ENCODE measurements at places on chromosomes 3 and 15.

DNA sequence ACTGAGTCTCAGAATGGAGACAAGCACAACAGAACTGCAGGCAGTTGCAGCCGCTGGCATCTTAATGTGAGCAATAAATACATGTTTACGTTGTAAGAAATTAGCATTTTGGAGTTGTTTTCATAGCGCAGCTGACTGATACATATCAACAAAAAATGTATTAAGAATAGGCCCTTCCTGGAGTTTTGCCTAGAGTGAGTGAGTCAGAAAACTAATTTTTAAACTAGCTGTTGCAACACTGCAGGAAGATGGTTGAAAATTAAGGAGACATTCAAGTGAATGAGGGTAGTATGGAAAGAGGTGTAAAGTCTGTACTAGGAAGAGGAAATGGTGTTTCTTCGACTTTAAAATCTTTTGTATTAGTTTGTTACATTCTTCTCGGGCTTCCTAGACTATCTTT lies 39.6 kb upstream of the TIMP4 start:
- no peak for DNase-seq

DNA sequence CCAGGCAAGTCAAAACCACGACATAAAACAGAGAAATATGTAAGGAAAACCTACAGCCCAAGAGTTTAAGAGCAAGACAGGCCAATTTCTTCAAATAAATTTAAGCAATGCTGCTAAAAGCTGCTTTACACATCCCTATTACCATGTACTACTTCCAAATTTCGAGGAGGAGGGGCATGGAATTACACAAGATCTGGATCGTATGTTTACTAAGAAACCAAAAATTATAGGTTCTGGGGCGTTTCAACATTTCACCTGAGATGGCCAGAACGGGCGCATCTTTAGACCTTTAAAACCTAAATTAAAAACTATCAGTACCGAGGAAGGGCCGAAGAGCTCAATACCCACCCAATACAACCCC lies 664 bp upstream of the NR2C2 start:
- no peak for DNase-seq

GRCh38 chr3:52310861-52311575 lies 5.1 kb upstream of the DNAH1 start:
- no peak for DNase-seq

- no peak for DNase-seq
Observed at GRCh38 chr3:113118336-113118735, 93.0 kb upstream of the BOC start.

- DNase-seq, result no peak
Observed at GRCh38 chr3:196837819-196838420, 29.8 kb upstream of the SENP5 start.

DNA sequence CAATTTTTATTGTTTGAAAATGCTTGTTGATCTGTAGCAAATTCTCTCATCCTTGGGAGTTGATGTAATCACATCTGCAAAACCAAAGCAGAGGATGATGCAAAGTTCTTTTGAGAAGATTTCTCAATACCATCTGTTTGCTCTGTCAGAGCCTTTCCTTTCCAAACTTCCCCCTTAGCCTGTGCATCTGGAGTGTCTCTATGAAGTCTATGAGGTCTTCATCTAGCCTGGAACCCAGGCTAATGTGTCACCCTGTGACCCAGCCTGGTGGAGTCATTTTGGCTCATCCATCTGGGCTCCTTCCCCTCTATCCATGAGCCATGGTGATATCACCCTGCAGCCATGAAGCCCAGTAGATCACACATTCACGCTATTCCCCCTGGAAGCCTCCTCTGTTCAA lies 123.2 kb upstream of the SLC7A14 start:
- DNase-seq, result no peak

- no peak for DNase-seq
Observed at GRCh38 chr3:72078676-72079368, 293.9 kb upstream of the PROK2 start.

GRCh38 chr15:51735228-51736010 lies 2.0 kb downstream of the LYSMD2 start:
- DNase-seq, result no peak

DNA sequence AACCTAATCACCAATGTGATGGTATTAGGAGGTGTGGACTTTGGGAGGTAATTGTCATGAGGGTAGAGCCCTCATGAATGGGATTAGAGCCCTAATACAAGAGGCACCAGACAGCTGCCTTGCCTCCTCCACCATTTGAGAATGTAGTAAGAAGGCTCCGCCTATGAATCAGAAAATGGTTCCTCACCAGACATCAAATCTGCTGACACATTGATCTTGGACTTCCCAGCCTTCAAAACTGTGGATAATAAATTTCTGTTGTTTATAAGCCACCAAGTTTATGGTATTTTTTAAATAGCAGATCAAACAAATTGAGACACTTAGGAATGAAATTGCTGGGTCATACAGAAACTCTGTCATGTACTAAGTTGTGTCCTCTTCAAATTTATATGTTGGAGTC lies 56.8 kb upstream of the COL6A5 start:
- DNase-seq, result no peak

- no peak for DNase-seq
Observed at GRCh38 chr3:16378920-16379319, 113.9 kb downstream of the OXNAD1 start.

- DNase-seq, result no peak
Observed at GRCh38 chr3:100045696-100046095, 68.6 kb downstream of the FILIP1L start.

- no peak for DNase-seq
Observed at GRCh38 chr3:146100825-146101444, 60.0 kb downstream of the PLOD2 start.

All from kidney epithelial cell (primary cell).